ENCODE measurements at places on chromosomes 2 and 18. TPM values are rescaled to one million over a fixed set of nuclear protein-coding genes. Genes with fewer than 3 reads are reported as not detected.

C2orf78 gene
- total RNA-seq = not detected

BOLL gene
- not detected for total RNA-seq

GRCh38 chr2:85760371-85760770 lies 6.6 kb downstream of the ATOH8 start:
- peaks cover 1% of the 10 kb centered on the region for H3K4me1 ChIP-seq
- no peak for DNase-seq
- no peak overlapping the region for H3K27ac ChIP-seq

DNA sequence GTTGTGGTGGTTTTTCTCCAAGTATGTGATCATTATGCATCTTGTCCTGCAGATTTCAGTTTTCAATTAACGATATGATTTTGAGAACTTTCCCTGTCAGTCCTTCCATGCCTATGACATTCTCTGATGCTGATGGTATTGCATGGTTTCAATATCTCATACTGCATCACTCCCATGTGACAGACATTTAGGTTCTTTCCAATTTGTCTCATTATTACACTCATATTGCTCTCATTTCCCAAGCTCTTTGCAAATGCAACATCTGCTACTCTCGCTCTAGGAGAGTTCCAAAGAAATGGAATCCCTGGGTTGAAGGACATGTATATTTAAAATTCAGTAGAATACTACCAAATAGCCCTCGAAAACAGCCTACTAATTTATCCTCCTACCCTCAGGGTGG lies 125.5 kb downstream of the MARCHF4 start:
- no peaks in the 10 kb centered on the region for H3K4me1 ChIP-seq
- H3K27me3 ChIP-seq = no peaks in the 10 kb centered on the region
- DNase-seq = no peak
- H3K4me3 ChIP-seq = no peak overlapping the region
- H3K36me3 ChIP-seq = no peaks in the 10 kb centered on the region

TEX44 gene
- not detected for total RNA-seq

DNA sequence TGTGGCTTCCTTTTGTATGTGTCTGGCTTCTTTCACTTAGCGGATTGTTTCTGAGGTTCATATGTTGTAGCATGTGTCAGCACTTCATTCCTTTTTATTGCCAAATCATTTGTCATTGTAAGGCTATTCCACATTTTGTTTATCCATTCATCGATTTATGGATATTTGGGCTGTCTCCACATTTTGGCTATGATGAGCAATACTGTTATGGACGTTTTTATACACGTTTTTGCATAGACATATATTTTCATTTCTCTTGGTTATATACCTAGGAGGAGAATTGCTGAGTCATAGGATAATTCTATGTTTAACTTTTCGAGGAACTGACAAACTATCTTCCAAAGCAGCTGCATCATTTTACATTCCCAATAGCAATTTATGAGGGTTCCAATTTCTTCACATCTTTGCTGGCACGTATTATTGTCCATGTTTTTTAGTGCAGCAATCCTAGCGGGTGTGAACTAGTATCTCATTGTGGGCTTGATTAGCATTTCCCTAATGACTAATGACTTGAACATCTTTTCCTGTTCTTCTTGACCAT lies 48.1 kb upstream of the TBC1D8 start:
- no peaks in the 10 kb centered on the region for H3K27me3 ChIP-seq
- no peak overlapping the region for H3K4me3 ChIP-seq
- DNase-seq = no peak
- H3K36me3 ChIP-seq = no peaks in the 10 kb centered on the region
- no peak overlapping the region for H3K27ac ChIP-seq
- H3K4me1 ChIP-seq = no peaks in the 10 kb centered on the region

L3MBTL4 gene
- 0.23 TPM for total RNA-seq

GPR35 gene
- 21.3 TPM for total RNA-seq

DNA sequence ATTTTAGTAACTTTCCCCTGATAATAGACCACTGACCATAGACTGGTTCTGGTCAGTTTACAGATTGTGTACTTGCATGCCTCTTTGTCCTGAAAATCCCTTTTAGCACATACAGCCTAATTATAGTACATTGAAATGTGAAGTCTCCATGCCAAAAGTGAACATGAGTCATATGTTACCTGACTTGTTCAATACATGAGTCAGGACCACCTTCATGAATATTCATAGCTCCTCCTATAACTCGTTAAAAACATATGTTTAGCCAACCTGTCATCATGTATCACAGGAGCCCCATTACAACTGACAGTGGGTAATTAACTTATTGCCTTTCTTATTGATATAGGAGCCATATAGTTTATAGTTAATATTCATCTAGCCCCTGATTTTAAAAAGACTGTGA lies 78.6 kb downstream of the SH3YL1 start:
- H3K27me3 ChIP-seq = no peaks in the 10 kb centered on the region
- no peak overlapping the region for H3K27ac ChIP-seq
- no peaks in the 10 kb centered on the region for H3K4me1 ChIP-seq
- DNase-seq = no peak
- no peaks in the 10 kb centered on the region for H3K36me3 ChIP-seq
- H3K4me3 ChIP-seq = no peak overlapping the region

PAIP2B gene
- total RNA-seq = 9.9 TPM

CHPF gene
- 26.4 TPM for total RNA-seq

- H3K27me3 ChIP-seq = no peaks in the 10 kb centered on the region
- H3K36me3 ChIP-seq = no peaks in the 10 kb centered on the region
- no peak overlapping the region for H3K27ac ChIP-seq
- H3K4me1 ChIP-seq = no peaks in the 10 kb centered on the region
Observed at GRCh38 chr18:43278355-43278754, 1.1 kb upstream of the SYT4 start.

EMILIN2 gene
- total RNA-seq = 53.4 TPM

- H3K4me3 ChIP-seq = no peak overlapping the region
- no peaks in the 10 kb centered on the region for H3K4me1 ChIP-seq
- no peak for DNase-seq
- no peak overlapping the region for H3K27ac ChIP-seq
- no peaks in the 10 kb centered on the region for H3K36me3 ChIP-seq
Observed at GRCh38 chr18:75530118-75530517, 102.6 kb upstream of the SMIM21 start.

- no peak for DNase-seq
- H3K27ac ChIP-seq = no peak overlapping the region
- no peak overlapping the region for H3K4me3 ChIP-seq
- H3K27me3 ChIP-seq = no peaks in the 10 kb centered on the region
- peaks cover 6% of the 10 kb centered on the region for H3K4me1 ChIP-seq
Observed at GRCh38 chr2:31196622-31197021, 20.7 kb downstream of the CAPN14 start.

DNA sequence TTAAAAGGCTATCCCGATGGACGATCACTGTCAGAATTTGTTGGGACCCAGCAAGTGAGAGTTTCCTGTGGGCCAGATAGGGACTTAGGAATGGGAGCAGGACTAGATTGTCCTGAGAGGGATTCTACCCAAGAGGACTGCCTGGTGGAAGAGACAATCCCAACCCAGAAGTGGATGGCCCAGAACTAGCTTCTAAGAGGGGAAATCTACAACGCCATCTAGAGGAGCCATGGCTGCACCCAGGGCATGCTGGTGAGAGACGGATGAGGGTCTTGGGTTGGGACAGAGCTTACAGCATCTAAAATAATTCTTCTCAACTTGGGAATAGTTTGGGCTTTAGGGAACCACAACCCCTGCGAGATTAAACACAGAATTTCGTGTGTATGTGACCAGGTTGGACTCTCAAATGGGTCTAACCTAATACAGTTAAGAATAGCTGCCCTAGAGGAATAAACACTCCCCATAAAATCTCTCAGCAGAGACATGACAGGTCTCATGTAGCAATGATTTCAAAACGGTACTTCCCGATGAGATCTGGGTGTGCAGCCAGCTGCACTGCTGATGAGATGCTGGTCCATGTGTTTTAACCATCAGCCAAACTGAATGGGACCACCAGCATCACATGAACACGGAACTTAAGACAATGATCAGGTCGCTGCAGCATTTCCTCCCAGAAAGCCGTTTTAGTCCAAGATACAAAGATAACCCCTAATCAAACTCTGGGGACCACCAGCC lies 50.8 kb downstream of the CCBE1 start:
- no peaks in the 10 kb centered on the region for H3K36me3 ChIP-seq
- H3K4me1 ChIP-seq = no peaks in the 10 kb centered on the region
- no peaks in the 10 kb centered on the region for H3K27me3 ChIP-seq
- DNase-seq = no peak
- no peak overlapping the region for H3K27ac ChIP-seq

IL36G gene
- total RNA-seq = not detected

- no peak overlapping the region for H3K4me3 ChIP-seq
- no peaks in the 10 kb centered on the region for H3K27me3 ChIP-seq
- H3K4me1 ChIP-seq = no peaks in the 10 kb centered on the region
- no peak for DNase-seq
- no peaks in the 10 kb centered on the region for H3K36me3 ChIP-seq
Observed at GRCh38 chr2:167626301-167626700, 621.1 kb downstream of the STK39 start.

DNA sequence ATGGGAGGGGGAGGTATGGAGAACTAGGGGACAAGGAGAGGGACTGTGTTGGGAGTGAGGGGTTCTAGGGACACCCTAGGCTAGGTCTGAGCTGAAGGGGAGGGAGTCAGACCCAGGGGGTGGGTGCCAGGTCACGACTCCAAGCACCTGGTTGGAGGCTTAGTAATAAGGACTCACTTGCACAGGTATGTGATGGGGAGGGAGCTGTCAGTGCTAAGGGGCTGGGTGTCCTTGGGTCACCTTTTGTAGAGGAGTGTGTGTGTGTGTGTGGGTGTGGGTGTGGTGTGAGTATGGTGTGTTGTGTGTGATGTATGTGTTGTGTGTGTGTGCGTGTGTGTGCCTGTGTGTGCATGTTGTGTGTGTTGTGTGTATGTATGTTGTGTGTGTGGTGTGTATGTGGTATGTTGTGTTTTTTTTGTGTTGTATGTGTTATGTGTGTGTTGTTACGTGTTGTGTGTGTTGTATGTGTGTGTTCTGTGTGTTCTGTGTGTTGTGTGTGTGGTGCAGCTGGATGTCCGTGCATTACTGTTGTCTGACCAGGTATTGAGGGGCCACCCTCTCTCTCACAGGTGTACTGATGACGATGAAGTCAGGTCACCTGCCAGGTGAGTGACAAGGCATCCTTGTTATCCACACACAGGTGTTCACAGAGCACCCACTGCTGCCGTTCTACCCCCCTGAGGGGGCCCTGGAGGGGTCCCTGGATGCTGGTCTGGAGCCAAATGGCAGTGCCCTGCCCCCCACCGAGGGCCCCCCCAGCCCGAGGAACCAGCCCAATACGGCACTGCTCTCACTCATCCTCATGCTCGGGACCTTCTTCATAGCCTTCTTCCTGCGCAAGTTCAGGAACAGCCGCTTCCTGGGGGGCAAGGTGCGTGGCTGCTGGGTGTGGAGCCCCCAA lies 9.8 kb downstream of the SLC4A3 start:
- no peak for DNase-seq
- H3K27ac ChIP-seq = no peak overlapping the region
- H3K4me1 ChIP-seq = peaks cover 6% of the 10 kb centered on the region
- no peaks in the 10 kb centered on the region for H3K36me3 ChIP-seq
- H3K27me3 ChIP-seq = no peaks in the 10 kb centered on the region

RAB27B gene
- total RNA-seq = 0.42 TPM

- no peak overlapping the region for H3K4me3 ChIP-seq
- H3K27me3 ChIP-seq = no peaks in the 10 kb centered on the region
- no peak overlapping the region for H3K27ac ChIP-seq
Observed at GRCh38 chr2:139165601-139166000, 385.4 kb upstream of the NXPH2 start.

DNA sequence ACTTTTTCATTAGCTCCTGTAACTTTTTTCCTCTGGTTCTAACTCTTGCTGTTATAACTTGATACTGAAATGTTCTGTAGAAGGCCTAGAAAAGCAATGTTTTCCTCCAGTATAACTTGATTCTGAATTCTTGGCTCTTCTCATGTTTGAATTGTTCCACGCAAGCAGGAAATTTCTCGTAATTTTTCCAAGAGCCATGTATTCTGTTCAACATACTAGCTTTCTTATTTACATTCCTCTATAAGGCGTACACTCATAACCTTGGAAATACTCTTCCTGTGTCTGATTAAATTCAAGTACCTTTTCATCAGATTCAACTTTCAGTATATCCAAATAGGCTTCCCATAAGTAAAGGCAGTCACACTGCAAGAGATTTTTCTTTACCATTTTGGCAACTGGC lies 109.1 kb downstream of the SMAD2 start:
- no peaks in the 10 kb centered on the region for H3K27me3 ChIP-seq
- no peak for DNase-seq
- no peaks in the 10 kb centered on the region for H3K4me1 ChIP-seq
- no peaks in the 10 kb centered on the region for H3K36me3 ChIP-seq
- H3K4me3 ChIP-seq = no peak overlapping the region

- H3K36me3 ChIP-seq = no peaks in the 10 kb centered on the region
- H3K27me3 ChIP-seq = no peaks in the 10 kb centered on the region
- DNase-seq = no peak
- peaks cover 33% of the 10 kb centered on the region for H3K4me1 ChIP-seq
- no peak overlapping the region for H3K4me3 ChIP-seq
- H3K27ac ChIP-seq = no peak overlapping the region
Observed at GRCh38 chr2:226580403-226580802, 219.2 kb downstream of the IRS1 start.

DNA sequence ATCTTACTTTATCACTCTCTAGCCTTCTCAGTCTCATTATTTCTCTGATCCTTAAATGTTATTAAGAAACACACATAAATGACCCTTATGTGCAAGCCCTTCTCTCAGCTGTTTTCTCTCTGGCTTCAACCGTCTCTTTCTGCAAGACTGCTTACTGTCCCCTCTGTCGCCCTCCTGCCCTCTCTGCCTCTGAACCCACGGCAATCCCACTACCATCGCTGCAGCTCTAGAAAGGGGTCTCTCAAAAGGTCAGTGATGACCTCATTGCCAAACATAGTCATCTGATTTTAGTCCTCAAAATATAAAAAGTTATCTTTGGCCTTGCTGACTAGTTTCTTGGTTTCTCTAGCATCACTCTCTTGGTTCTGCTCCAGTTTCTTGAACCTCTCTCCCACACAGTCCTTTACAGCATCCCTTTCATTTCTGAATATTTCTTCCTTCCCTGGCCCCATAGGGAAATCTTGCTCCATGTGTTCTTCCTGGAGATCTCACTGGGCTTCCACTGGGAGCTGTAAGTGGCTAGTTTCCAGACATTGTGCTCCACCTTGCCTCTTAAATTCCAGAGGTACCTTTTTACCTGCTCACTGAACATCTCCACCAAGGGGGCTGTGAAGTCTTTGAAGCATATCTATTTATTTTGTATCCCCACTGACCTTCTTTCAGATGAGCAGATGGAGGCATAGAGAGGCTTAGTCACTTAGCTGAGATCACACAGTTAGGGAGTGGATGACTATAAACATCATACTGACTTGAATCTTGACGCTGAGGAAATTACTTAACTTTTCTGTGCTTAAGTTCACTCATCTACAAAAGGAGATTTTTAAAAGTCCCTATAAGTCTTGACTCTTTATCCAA lies 96.2 kb downstream of the PDE1A start:
- no peaks in the 10 kb centered on the region for H3K36me3 ChIP-seq
- no peak overlapping the region for H3K27ac ChIP-seq
- no peak overlapping the region for H3K4me3 ChIP-seq
- DNase-seq = no peak

- no peak overlapping the region for H3K27ac ChIP-seq
- DNase-seq = no peak
- H3K36me3 ChIP-seq = peaks cover 8% of the 10 kb centered on the region
- peaks cover 11% of the 10 kb centered on the region for H3K4me1 ChIP-seq
Observed at GRCh38 chr2:54613794-54614257, 109.6 kb upstream of the EML6 start.

GNAL gene
- 24.5 TPM for total RNA-seq
